Fibroblast of skin of back (primary cell): ENCODE measurements at places on chromosomes 1 and 21.

DNA sequence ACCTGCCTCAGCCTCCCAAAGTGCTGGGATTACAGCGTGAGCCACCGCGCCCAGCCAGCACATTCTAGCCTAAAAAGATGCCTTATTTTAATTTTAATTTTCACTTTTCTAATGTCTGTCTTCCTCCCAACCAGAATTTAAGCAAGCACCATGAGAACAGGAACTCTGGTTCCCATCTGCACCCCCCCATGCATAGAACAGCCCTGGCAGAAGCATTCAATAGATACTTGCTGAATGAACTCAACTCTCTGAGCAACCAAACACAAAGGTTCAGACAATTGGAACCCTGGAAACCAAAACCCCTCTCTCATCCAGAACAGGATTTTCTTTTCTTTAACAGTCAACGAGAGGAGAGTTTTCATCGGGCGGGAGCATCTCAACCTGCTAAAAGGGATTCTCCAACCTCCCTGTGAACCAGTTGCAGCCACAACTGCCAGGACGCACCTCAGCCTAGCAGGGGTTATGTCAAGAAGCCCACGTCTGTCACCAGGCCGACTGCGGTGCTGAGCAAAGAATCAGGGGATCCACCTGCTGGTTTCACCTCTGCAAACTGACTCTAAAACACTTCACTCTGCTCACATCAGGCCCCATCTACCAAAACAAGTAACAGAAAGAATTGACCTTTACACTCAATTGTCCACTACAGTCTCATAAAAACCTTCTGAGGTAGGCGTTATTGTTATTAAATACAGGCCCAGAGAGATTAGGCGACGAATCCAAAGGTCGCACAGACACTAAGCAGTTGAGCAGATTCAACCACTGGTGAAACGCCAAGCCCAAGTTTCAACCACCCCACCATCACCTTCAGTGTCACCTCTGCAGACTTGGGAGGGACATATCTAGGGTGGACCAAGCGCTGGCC, 1.7 kb downstream of the KIAA2013 start:
- no peak for DNase-seq

- DNase-seq: peak; percentile 6
These were observed 70.6 kb upstream of the CNTN2 start for GRCh38 chr1:204972426-204972825.

- DNase-seq: no peak
These were observed 115.1 kb downstream of the HIVEP3 start for GRCh38 chr1:41803656-41804055.

DNA sequence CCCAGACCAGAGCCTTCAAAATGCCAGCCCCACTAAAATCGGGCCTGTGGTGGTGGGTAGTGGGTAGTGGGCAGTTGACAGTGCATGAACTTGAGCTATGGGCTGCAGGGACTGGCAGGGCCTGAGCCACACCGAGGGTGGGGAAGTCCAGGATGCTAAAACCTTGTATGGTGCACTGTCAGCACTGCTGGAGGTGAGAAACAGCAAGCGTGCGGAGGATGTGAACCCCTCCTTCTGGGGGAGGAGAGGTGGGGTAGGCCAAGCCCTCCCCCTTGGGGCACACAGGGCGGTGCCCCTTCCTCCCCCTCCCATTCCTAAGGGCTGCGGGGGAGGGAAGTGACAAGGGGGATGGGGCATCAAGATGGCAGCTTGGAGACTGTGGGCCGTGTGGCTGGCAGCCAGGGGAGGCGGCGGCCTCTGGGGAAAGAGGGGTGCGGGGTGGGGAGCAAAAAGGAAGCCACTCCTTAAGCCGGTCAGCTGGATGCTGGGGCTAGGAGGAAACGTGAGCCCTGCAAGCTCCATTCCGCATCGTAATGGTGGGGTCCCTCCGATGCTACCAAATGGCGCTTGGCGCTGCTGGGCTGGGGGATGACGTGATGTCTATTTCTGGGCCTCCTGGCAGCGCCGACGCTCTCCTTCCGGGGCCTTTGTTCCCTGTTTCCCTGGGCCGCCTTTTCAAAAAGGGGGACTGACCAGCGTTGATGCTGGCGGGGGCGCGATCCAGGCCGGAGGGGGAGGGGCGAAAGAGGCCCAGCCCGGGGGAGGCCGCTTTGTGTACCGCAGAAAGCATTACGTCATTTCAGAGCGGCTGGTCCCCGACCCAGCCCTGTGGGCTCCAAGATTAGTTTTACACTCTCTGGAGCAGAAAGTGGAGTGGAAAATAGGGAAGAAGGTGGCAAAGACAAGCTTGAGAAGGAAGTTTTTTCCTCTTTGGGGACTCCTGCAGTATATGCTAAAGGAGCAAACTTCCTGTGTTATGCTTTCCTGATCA, 809 bp downstream of the SYT11 start:
- DNase-seq: peak; percentile 86

GRCh38 chr1:25825605-25826004, 5.9 kb downstream of the MTFR1L start:
- DNase-seq: no peak

- no peak for DNase-seq
These were observed 3.8 kb downstream of the QSOX1 start for GRCh38 chr1:180158149-180159147.

GRCh38 chr1:101898137-101898536, 98.6 kb downstream of the OLFM3 start:
- no peak for DNase-seq

GRCh38 chr1:50527249-50527986, 104.2 kb upstream of the DMRTA2 start:
- DNase-seq: no peak
